ENCODE measurements at places on chromosomes 12 and 14.
A peak's percentile ranks its signal among the peaks of the same experiment; 100 is the strongest.

DNA sequence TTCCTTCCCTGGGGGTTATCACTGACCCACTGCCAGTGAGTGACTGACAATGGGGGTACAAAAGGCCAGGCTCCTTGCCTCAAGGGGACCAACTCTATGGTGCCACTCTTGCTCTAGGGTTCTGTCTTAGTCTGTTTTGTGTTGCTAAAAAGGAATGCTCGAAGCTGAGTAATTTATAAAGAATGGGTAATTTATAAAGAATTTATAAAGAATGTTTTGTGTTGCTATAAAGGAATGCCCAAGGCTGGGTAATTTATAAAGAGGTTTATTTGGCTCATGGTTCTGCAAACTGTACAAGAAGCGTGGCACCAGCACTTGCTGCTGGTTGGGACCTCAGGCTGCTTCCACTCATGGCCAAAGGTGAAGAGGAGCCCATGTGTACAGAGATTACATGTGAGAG lies 15.8 kb upstream of the RASSF8 start:
- no peak for DNase-seq

GRCh38 chr14:80017795-80018194 lies 193.5 kb downstream of the DIO2 start:
- no peak for DNase-seq

DNA sequence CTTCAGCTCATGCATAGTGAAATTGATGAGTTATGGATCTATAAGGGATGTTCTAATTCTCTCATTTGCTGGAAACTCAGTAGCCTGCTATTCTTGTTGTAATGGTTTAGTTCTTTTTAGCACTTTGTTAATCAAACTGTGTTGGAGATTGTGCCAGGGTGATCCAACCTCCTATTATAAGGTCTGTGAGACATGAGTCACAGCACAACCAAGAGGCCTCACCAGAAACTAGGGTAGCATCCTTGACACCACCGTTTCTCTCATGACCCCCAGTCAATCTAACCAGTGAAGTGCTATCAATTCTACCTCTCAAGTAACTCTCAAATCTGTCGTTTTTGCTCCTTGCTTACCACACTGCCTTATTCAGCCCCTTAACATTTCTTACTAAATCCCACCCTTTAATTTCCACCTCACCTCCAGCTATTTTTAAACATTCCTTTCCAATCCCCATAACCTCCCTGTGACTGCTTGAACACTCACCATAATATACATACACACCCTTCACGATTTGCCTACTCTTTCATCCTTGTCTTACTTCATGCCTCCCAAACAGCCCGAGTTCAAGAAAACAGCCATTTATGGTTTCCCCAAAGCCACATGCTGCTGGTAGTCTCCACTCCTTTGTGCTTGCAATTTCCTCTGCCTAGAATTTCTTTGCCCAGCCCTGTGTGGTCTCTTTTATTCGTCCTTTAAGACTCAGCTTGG lies 53.9 kb upstream of the NUDT4 start:
- DNase-seq = no peak

- peak; percentile 69 for DNase-seq
Measured at GRCh38 chr14:52266179-52266578, 1.3 kb upstream of the PTGDR start.

- DNase-seq = no peak
Measured at GRCh38 chr12:132592282-132592970, 18.0 kb downstream of the LRCOL1 start.

- no peak for DNase-seq
Measured at GRCh38 chr12:45612044-45612794, 117.3 kb upstream of the ARID2 start.

- DNase-seq = no peak
Measured at GRCh38 chr14:24280797-24281460, 9.5 kb upstream of the RABGGTA start.

GRCh38 chr14:57928732-57929131 lies 62.8 kb upstream of the SLC35F4 start:
- DNase-seq = no peak

DNA sequence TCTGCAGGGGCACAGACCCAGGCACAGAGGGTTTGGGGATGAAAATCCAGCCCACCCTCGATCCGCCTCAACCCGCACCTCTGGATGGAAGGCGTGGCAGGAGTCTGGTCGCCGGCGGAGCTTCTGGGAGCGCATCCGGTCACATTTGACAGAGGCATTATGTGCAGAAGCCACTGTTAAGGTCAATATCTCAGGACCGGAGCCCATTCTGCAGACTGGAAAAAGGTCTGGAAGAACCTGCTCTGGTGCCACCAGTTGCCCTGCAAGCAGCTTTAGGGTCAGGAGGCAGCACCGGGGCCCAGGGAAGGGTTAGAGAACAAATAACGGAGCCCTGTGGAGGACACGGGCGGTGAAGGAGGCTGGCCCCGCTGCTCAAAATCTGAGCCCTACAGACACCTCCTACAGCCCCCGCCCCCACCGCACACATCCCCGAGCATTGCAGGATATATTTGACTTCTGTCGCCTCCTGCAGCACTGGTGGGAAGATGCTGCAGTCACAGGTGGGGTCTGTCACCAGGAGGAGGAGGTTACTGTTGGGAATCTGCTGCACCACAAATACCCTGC lies 25.1 kb upstream of the LRTM2 start:
- no peak for DNase-seq

- no peak for DNase-seq
Measured at GRCh38 chr12:32881107-32881506, 15.5 kb downstream of the PKP2 start.

- no peak for DNase-seq
Measured at GRCh38 chr14:64951724-64952123, 9.2 kb upstream of the GPX2 start.

DNA sequence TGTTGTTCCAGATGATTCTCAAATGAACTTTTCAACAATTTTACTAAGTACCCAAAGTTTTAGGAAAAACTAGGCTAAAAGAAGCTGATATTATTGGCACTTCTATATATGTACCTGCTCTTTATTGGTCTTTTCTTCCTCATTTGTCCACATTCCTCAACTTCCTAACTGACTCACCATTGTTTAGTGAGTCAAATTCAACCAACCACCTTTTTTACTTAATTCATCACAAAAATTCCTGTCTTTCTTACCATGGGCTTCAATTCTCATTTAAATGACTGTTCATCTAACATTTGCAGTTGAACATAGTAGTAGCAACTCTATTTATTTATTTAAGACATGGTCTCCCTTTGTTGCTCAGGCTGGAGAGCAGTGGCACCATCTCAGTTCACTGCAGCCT lies 47.6 kb upstream of the SLC2A13 start:
- no peak for DNase-seq

DNA sequence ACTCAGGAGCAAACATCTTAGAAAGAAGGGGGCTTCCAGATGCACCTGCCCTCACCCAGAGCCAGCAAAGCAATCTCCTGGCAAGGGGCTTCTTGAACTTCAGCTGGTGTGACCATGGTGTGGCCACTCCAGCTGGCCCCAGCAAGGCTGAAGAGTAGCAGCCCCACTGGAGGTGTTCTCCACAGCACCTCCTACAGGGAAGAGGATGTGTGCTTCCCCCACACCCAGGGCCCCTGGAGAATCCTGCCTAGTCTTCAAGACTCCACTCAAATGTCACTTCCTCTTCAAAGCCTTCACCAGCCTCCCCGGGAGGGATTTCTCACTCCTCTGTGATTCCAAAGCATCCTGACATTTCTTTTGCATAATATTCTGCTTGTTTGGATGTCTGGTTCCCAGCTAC lies 8.5 kb downstream of the RAB15 start:
- no peak for DNase-seq

- no peak for DNase-seq
Measured at GRCh38 chr12:48004053-48004941, at the start of gene COL2A1. Gene COL2A1 (minus strand): TSS chr12:48004476. CDS start chr12:48004321, 155 bp downstream.

DNA sequence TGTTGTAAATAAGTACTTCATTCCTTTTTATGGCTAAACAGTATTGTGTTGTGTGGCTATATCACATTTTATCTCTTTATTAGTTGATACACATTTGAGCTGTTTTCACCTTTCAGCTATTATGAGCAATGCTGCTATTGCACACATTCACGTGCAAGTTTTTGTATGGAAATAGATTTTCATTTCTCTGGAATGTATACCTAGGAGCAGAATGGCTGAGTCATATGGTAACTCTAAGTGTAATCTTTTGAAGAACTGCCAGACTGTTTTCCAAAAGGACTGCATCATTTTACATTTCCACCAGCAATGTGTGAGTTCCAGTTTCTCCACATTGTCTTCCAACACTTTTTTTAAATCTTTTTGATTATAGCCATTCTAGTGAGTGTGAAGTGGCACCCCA lies 134.0 kb downstream of the SRGAP1 start:
- DNase-seq = no peak

DNA sequence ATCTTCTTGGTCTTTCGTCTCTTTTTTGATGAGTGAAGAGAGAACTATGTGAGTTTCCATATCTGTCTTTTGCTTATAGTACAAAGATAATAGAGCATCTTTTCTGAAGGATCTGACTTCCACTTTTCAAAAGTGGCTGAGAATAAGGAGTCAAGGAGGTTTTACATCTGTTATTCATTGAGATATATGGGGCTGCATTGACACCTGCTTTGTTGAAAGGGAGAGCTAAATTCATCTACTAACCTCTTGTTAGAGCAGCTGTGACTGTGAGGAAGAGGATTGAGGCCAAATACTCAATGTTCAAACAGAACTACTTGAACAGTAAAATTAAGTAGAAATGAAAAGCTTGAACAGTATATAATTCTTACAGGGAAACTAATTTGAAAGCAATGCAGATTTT lies 130.2 kb upstream of the ATP2B1 start:
- no peak for DNase-seq

- no peak for DNase-seq
Measured at GRCh38 chr14:23613242-23614070, 22.7 kb upstream of the DHRS2 start.

DNA sequence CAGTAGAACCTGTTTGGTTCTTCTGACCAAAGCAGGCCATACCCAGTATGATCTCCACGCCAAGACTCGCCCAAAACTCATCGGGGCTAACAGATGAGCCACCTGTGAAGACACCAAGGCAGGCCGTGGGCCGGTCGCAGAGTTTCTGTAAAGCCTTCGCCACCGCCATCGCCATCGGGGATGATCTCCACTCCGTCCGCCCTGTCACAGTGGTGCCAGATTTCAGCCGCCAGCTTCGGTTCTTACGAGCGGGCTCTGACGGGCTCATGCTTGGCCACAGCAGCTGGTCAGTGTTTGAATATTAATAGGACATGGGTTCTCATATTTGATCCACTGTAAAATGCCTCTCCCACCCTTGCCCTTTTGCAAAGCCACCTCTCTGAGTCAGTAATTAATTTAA lies 113.2 kb upstream of the TMEM132D start:
- DNase-seq = no peak

DNA sequence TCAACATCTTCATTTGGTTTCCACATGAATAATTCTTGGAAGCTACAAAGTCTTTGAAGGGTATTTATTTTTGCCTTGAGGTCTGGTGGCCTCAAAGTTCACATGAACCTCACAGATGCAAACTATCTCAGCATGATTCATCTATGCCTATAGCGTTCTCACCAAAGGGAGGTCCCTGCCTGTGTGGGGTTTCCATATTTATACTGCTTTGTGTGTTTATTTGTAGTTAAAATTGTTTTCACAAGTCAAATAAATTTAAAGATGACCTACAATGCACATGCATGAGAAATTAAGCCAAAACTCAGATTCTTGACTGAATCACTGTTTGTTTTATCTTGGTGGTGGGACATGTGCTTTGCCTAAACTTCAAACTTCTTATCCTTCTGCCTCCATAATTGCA lies 176.7 kb downstream of the PPM1H start:
- DNase-seq = peak; percentile 87

- no peak for DNase-seq
Measured at GRCh38 chr14:96823652-96824051, 26.5 kb downstream of the VRK1 start.

- DNase-seq = peak; percentile 9
Measured at GRCh38 chr14:74324931-74325361, 22.2 kb upstream of the ABCD4 start.

GRCh38 chr12:34340534-34341361 lies 318.5 kb downstream of the ALG10 start:
- DNase-seq = no peak

GRCh38 chr14:47549886-47550285 lies 125.5 kb downstream of the MDGA2 start:
- DNase-seq = no peak

DNA sequence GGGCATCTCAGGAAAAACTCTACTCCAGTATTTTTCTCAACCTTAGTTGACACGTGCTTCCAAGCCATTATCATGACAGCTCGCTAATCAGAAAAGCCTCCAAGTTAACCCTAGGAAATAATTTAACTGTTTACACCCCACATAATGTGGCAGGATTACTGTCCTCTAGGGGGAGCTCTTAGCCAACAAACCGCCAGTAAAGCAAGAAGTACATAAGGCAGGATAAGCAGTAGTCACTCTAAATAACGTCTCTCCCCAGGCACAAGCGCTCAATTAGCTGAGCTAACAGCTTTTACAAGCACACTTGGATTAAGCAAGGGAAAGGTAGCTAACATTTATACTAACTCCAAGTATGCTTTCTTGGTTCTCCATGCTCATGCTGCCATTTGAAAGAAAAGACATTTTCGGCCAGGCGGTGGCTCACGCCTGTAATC lies 22.8 kb downstream of the APOBEC1 start:
- DNase-seq = no peak

DNA sequence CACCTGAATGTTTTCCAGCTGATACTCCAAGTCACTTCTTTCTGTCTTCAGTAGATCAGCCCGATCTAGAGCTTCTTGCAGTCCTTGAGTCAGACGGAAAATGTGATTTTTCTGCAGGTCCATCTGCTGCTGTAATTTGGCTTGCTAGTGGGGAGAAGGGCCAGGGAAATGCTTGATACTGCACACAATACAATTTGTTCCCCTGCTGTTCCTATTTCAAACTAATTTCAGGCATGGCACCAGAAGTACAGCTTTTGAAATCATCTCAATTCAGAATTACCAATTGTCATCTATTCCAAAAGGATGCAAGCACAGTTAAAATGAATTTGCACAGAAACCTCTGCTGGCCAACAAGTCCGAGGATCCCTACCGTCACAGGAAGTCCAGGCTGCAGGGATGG lies 53.4 kb downstream of the PRKAB1 start:
- DNase-seq = no peak

DNA sequence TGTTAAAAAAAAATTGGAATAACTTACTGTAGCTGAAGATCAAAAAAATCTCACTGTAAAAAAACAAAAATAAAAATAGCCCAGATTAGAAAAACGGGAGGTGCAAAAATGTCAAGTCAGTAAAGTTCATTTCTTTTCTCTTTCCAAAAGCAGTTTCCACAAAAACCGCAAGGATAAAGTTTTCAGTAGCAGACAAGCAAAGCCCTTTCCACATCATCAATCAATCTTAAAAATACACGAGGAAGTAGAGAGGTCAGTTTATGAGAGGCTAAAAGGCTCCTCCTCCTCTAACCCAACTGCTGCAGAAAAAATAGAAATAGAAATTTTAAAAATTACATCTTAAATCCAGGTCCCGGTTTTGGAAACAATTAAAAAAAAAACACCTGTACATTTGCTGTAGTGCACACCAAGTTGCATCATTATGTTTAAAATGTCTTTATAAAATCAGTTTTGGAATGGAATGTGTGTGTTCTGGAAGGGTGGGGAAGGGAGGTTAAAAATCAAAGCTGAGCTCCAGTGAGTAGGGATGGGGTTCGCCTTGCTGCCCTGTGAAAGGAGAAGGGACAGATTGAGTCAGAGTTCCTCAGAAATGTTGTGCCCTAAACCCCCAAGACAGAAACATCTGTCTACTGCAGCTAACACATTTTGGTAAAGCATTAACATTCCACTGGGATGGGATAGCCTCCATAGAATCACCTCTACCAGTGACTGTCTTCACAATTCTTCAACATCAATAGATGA lies 5.8 kb downstream of the HNRNPC start:
- no peak for DNase-seq

- no peak for DNase-seq
Measured at GRCh38 chr12:67519484-67520433, 128.8 kb upstream of the DYRK2 start.

Measured in smooth muscle cell of the brain vasculature (primary cell).